ENCODE measurements at places on chromosomes 7 and 10.

DNA sequence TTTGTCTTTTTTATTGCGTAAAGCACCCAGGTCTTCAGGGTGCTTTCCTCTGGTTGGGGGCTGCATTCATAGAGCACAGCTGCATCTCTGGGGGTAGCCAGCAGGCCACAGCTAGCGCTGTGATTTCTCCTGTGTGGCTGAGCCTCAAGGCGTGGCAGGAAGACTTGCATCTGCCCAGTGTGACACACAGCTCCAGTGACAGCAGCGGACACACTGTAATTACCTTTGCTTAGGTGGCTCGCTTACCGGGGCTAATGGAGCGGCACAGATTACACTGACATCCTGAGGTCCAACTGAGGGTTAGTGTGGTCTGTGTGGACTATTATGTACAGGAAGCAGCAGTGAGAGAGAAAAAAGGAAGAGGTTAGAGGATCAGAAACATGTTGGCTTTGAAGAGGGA lies 27.1 kb downstream of the ABCB4 start:
- no peak for DNase-seq

GRCh38 chr10:79248341-79249185 lies 98.7 kb upstream of the PPIF start:
- DNase-seq: no peak

DNA sequence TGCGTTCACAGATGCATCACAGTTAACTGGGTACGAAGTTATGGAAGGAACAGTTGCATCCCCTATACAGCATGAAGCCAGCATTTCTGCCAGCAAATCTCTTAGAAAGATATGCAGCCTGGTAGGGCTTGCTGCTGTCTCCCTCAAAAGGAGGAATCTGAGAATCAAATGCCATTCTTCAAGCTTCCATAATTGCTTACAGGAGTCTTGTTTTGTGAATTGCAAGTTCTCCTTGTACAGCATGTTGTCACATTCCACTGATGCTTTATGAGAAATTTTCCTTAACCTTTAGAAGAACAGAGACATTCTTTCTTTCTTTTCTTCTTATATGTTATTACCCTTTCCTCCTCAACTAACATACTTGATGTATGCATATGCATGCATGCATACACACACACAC lies 134.6 kb downstream of the CHRM2 start:
- no peak for DNase-seq

DNA sequence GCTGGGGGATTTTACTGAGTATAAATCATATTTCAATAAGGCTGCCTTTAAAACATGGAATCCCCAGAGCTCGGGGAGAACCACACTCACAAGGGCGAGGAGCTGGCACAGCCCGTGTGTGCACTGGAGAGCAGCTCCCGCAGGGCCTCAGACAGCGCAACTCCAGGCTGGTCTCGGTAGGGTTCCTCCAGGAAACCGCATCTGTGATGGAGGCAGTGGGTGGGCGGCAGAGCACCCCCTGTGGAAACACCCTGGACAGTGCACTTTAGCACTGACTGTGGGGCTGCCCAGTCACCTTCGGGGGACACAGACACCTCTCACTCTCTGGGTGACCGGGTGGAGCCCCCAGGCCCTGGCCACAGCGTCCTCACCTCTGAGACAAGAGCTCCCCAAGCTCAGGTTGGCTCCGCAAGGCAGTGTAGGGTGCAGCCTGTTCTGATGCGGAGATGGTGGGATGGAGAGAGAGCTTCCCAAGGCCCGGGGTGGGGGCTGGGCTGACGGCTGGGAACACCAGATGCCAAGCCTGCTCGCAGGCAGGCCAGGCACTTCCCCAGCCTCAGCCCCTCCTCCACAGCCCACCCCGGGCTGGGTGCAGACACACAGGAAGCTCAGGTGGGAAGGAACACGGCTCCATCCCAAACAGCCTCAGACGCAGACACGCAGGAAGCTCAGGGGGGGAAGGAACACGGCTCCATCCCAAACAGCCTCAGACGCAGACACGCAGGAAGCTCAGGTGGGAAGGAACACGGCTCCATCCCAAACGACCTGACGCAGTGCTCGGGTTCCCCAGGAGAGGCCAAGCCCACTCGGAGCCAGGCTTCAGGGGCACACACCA lies 224.4 kb downstream of the MAD1L1 start:
- DNase-seq: no peak

DNA sequence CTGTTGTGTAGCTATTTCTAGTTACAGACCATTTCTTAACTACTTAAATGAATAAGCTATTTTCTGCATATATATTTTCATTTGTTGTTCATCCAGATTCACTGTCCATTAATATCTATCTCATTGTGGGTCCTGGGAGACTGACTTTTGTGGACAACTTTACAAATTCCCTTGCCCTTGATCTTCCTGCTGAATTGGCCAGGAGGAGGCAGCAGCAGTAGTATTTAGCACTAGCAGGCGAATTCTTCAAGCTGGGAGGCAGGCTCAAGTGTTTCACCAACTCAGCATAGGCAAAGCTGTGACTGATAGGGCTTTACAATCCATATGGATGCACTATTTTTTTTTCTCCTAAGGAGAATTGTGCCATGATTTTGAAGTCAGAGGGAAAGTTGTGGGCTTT lies 461.0 kb upstream of the NRG3 start:
- DNase-seq: no peak

DNA sequence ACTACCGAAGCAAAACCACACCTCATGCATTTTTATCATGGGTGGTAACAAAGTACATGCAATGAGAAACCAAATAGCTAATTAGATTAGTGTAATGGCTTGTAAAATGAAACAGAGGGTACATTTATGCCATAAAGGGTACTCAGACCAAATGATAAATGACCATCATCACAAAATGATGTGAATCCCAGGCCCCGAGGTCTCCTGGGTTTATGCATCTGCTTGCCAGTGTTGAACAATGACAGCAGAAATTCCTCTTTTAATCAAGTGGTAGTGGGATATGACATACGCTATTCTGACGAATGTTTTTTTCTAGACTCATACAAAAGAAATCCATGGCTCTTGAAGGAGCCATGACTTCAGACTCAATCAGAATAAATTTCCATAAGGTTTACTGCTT lies 249.5 kb upstream of the SLC26A5 start:
- no peak for DNase-seq

DNA sequence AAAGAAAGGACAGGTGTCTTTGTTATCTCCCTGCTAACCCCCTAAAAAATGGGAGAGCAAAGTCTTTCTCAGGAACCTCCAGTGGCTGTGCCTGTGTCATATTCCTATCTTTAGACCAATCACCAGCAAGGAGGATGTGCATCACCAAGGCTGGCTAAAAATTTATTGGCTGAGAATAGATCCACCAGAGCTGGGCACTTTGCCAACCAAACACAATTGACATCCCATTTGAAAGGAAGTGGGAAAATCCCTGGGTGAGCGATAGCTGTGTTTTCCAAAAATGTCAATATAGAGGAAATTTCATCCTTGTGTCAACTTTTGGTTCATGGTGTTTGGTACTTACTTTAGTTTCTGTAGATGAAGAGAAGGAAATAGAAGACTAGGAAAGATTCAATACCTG lies 13.1 kb upstream of the GPR141 start:
- DNase-seq: no peak

GRCh38 chr10:125000366-125001312 lies 58.7 kb downstream of the ZRANB1 start:
- no peak for DNase-seq

GRCh38 chr7:158834878-158835784 lies 5.8 kb upstream of the ESYT2 start:
- no peak for DNase-seq

DNA sequence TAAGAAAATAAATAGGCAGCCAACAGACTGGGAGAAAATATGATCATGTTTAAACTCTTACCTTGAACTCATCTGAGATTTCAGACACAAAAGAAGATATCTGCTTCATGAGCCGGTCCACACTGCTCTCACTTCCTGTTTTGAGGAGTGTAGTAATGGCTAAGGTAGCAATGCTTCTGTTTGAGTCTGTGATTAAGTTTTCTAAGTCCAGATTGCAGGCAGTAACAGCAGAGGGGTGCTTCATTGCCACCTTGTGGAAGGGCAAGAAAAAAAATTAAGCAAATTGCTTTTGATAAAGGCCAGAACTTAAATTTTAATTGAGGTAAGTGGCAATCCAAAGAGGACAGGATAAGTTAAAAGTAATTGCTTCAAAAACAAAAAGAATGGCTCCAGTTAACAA lies 69.1 kb downstream of the MEST start:
- no peak for DNase-seq

DNA sequence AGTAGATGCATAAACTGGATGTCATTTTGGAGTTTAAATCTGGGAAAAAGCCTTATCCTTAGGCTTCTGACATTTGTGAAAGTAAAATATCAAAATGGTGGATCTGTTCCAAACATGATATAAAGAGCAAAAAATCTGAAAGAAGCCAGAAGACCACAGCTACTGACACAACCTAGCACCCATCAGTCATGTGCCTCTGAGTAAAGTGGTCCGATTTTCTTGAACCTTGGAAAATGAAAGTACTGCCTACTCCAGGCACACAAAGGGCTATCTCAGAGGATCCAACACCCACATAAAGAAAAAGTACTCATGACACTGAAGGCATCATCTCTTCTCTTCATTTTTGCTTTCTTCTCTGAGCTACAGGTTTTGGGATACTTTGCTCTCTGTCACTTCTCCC lies 150.7 kb downstream of the KMT2E start:
- DNase-seq: no peak
